ENCODE measurements at places on chromosomes 2 and 18.

GRCh38 chr18:13178976-13179375 is 39.6 kb upstream of the LDLRAD4 start:
- peaks cover 9% of the 10 kb centered on the region for H3K4me1 ChIP-seq
- H3K36me3 ChIP-seq = no peaks in the 10 kb centered on the region
- H3K27me3 ChIP-seq = no peaks in the 10 kb centered on the region

DNA sequence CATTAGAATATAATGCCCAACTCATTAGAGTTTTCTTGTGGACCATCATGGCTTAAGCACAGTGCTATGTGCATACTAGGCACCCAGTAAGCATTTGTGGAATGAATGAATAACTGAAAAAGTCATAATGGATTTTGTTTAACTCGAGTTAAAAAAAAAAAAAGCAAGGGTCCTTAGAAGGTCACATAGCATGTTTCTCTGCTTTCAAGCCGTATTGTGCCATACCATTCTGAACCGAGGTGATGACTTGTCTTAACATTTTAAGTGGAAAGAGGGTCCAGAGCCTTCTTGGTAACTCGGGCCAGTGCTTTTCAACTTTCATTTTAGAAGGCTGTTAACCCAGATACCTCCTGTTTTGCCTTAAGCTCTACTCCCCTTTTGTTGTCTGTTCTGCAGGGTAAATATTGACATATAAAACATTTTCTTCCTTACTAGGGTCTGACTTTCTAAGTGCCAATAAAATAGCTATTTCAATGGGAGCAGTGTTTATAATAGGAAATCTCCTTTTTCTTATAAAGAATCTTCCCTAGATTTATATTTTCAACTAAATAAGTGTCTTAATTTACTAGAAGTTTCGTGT is 787 bp upstream of the ADGRF3 start:
- H3K4me3 ChIP-seq = peak overlapping the region; percentile 96
- DNase-seq = no peak
- peak overlapping the region; percentile 97 for H3K27ac ChIP-seq
- H3K27me3 ChIP-seq = no peaks in the 10 kb centered on the region
- no peaks in the 10 kb centered on the region for H3K36me3 ChIP-seq

DNA sequence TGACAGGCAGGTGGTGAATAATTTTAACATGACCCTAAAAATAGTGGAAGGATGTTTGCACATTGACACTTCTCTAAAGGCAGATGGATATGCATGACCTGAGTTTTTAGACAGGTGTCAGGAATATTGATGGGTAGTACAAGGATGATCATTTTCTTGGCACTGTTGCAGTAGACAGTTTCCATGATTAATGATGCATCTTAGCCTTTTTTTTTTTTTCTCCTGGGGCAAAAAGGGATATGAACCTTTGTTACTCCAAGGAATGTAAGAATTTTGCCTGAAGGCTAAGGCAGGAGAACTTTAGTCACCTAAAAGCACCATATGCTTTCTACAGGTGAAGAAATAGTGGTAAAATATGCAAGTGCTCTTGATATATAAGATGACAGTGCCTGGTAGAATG is 136.3 kb upstream of the CAVIN2 start:
- no peaks in the 10 kb centered on the region for H3K36me3 ChIP-seq
- H3K4me1 ChIP-seq = no peaks in the 10 kb centered on the region
- DNase-seq = no peak
- no peak overlapping the region for H3K27ac ChIP-seq
- no peaks in the 10 kb centered on the region for H3K27me3 ChIP-seq
- H3K4me3 ChIP-seq = no peak overlapping the region

DNA sequence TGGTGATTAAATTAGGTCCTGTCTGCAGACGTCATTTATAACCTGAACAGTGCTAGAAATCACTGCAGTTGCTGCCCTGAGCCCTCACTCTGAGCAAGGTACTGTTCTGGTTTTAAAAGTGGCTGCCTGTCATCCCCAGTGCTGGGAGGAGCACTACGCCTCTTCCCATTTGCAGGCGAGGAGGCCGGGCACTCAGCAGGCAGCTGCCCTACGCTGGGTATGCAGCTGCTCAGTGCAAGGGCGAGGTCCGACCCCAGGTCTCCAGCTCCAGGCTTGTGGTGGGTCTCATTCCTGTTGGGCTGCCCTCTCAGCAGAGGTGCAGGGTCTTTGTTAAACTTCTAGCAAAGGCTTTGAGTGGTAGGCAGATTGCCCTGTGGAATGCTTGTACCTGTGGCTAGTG is 15.7 kb downstream of the CNDP2 start:
- H3K36me3 ChIP-seq = peaks cover 40% of the 10 kb centered on the region
- no peaks in the 10 kb centered on the region for H3K4me1 ChIP-seq
- DNase-seq = no peak

DNA sequence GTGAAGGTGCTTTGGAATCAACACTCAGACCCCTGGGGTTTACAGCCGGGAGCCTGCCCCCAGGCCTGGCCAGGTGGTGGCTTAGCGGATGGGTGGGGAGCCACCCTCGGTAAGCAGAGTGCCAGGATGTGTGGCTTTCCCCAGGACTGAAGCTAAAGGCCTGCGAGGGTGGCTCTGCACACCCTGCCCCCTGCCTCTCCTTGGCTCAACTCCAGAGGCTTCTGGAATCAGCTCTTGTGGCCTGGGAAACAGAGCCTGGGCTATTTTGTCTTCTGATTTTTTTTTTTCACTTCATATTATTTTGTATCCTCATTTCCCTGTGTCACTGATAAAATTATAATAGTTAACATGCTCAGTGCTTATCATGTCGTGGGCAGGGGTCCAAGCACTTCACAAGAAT is 79.8 kb downstream of the RHOB start:
- H3K27ac ChIP-seq = peak overlapping the region; percentile 67
- H3K27me3 ChIP-seq = no peaks in the 10 kb centered on the region
- peaks cover 22% of the 10 kb centered on the region for H3K4me1 ChIP-seq
- DNase-seq = no peak

- H3K4me3 ChIP-seq = no peak overlapping the region
- H3K36me3 ChIP-seq = no peaks in the 10 kb centered on the region
- H3K4me1 ChIP-seq = no peaks in the 10 kb centered on the region
- no peak overlapping the region for H3K27ac ChIP-seq
Observed at GRCh38 chr2:134039912-134040581, 213.8 kb upstream of the MGAT5 start.

DNA sequence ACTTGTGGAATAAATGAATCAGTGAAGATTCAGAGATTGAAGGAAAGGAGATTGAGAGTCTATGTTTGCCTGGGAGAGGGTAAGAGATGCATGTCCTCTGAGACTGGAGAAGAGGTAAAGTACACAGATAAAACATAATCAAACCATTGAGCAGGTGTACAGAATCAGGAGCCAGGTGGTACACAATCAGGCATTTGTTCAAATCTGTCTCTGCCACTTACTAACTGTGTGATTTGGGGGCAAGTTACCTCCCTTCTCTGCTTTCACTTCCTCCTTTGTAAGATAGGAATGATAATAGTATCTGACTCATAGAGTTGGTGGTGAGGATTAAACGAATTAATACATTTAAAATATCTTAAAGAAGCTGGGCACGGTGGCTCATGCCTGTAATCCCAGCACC is 94.0 kb downstream of the CDK15 start:
- no peaks in the 10 kb centered on the region for H3K4me1 ChIP-seq
- DNase-seq = no peak
- H3K27me3 ChIP-seq = no peaks in the 10 kb centered on the region
- H3K4me3 ChIP-seq = no peak overlapping the region

GRCh38 chr2:171763602-171764001 is 76.3 kb downstream of the DYNC1I2 start:
- H3K4me3 ChIP-seq = no peak overlapping the region
- no peak overlapping the region for H3K27ac ChIP-seq
- no peaks in the 10 kb centered on the region for H3K4me1 ChIP-seq
- peaks cover 39% of the 10 kb centered on the region for H3K36me3 ChIP-seq
- no peak for DNase-seq

GRCh38 chr2:26344581-26345282 is 1.2 kb upstream of the SELENOI start:
- H3K4me1 ChIP-seq = no peaks in the 10 kb centered on the region
- H3K27ac ChIP-seq = peak overlapping the region; percentile 57
- no peak for DNase-seq
- H3K27me3 ChIP-seq = no peaks in the 10 kb centered on the region

GRCh38 chr18:11368020-11368419 is 218.7 kb upstream of the PIEZO2 start:
- H3K4me1 ChIP-seq = no peaks in the 10 kb centered on the region
- H3K36me3 ChIP-seq = no peaks in the 10 kb centered on the region
- no peak overlapping the region for H3K4me3 ChIP-seq
- no peak overlapping the region for H3K27ac ChIP-seq
- no peaks in the 10 kb centered on the region for H3K27me3 ChIP-seq

- H3K27me3 ChIP-seq = no peaks in the 10 kb centered on the region
- peaks cover 15% of the 10 kb centered on the region for H3K4me1 ChIP-seq
- no peak overlapping the region for H3K4me3 ChIP-seq
- no peak for DNase-seq
Observed at GRCh38 chr2:234836271-234836670, 115.5 kb upstream of the SH3BP4 start.

GRCh38 chr2:52107124-52107523 is 1075.2 kb upstream of the NRXN1 start:
- no peak overlapping the region for H3K27ac ChIP-seq
- no peaks in the 10 kb centered on the region for H3K36me3 ChIP-seq
- no peak for DNase-seq

DNA sequence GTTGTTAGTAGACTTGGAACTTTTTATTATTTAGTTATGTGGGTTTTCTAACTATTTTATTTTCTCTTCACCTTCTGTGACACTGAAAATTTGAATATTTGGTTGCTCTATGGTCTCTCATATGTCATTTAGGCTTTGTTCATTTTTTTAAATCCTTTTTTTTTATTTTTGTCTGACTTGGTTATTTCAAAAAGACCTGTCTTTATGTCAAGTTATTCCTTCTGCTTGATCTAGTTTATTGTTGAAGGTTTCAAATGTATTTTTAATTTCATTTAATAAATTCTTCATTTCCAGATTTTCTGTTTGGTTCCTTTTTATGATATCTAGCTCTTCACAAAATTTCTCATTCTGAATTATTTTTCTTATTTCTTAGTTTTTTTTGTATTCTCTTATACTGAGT is 160.6 kb upstream of the ATP5MC3 start:
- H3K27ac ChIP-seq = no peak overlapping the region
- no peak for DNase-seq
- no peak overlapping the region for H3K4me3 ChIP-seq
- no peaks in the 10 kb centered on the region for H3K27me3 ChIP-seq

DNA sequence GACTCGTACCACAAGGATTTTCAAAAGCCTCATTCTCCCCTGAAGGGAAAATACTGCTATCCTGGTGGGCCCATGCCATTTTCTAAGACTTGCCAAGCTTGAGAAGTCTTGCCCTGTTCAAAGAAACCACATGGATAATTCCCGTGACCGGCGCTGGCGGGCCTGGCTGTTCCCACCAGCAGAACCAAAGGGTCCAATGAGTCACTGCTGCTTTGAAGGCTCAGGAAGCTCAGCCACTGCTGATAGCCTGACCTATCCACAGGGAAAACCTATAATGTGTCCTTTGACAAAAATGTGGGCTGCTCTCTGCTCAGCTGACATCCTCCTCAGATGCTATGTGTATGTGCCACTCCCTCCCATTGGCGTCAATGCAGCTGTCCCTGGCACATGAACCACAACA is 137.9 kb upstream of the RAB12 start:
- H3K27me3 ChIP-seq = no peaks in the 10 kb centered on the region
- no peak overlapping the region for H3K4me3 ChIP-seq
- no peaks in the 10 kb centered on the region for H3K36me3 ChIP-seq
- no peak overlapping the region for H3K27ac ChIP-seq
- DNase-seq = no peak
- H3K4me1 ChIP-seq = no peaks in the 10 kb centered on the region

GRCh38 chr2:12205086-12205485 is 458.7 kb downstream of the LPIN1 start:
- no peak for DNase-seq
- no peaks in the 10 kb centered on the region for H3K27me3 ChIP-seq

DNA sequence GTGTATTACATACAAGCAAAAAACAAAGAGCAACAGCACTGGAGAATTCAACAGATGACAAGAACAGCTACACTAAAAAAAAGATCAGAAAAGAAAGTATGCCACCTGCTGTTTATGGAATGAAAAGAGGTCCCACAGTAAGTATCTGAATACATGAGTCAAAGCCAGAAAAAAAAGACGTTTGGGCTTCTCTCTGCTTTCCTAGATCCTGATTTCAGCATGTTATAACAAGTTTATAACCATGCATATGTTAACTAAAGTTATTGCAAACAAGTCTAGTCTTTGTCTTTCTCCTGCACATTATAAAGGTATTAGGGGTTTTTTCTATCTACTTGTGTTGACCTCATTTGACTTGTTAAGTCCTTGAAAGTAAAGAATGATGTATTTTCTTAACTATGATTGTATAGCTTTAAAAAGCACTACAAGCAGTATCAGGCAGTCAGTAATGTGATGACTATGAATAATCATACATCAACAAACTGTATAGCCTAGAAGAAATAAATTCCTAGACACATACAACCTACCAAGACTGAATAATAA is 108.5 kb upstream of the COL5A2 start:
- no peaks in the 10 kb centered on the region for H3K27me3 ChIP-seq
- no peaks in the 10 kb centered on the region for H3K36me3 ChIP-seq
- H3K27ac ChIP-seq = no peak overlapping the region

DNA sequence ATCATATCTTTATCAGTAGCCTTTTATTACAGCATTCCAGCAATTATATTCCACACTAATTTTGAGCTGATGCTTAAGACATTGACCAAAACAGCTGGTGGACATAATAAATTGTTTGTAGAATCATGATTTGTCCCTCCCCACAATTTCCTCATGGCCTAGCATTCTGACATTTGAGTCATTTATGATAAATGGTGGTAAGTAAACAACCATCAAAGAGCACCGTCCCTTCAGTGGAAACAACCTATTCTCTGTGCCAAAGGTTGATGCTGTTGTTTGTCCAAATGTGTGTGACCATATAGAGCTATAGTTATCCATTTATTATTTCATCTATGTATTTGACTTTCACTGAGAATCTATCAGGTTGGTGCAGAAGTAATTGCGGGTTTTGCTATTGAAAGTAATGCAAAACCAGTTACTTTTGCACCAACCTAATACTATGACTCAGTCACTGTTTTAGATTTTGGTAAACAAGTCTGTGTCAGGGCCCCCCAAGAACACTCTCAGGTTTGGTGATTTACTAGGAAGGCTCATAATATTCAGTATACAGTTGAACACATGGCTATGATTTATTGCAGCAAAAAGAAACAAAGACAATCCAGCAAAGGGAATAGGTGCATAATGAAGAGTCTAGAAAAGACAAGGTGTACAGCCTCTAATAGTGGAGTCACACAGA is 608.7 kb upstream of the REG3G start:
- no peak overlapping the region for H3K4me3 ChIP-seq
- H3K36me3 ChIP-seq = no peaks in the 10 kb centered on the region
- no peak for DNase-seq
- no peak overlapping the region for H3K27ac ChIP-seq
- H3K4me1 ChIP-seq = no peaks in the 10 kb centered on the region
- H3K27me3 ChIP-seq = no peaks in the 10 kb centered on the region

GRCh38 chr18:80183273-80184050 is 63.9 kb downstream of the PARD6G start:
- H3K36me3 ChIP-seq = no peaks in the 10 kb centered on the region
- H3K27ac ChIP-seq = no peak overlapping the region
- no peaks in the 10 kb centered on the region for H3K27me3 ChIP-seq
- no peak overlapping the region for H3K4me3 ChIP-seq

- no peak overlapping the region for H3K27ac ChIP-seq
- H3K4me3 ChIP-seq = no peak overlapping the region
- DNase-seq = no peak
- H3K4me1 ChIP-seq = no peaks in the 10 kb centered on the region
- no peaks in the 10 kb centered on the region for H3K27me3 ChIP-seq
- no peaks in the 10 kb centered on the region for H3K36me3 ChIP-seq
Observed at GRCh38 chr2:145059343-145059742, 539.4 kb upstream of the ZEB2 start.

Data from tibial nerve (tissue), 4 donors.